HuH-7 (cell line): ENCODE measurements at places on chromosomes 5 and 9.

- no peak for DNase-seq
These were observed 195.2 kb upstream of the TUT7 start for GRCh38 chr9:86549401-86549811.

DNA sequence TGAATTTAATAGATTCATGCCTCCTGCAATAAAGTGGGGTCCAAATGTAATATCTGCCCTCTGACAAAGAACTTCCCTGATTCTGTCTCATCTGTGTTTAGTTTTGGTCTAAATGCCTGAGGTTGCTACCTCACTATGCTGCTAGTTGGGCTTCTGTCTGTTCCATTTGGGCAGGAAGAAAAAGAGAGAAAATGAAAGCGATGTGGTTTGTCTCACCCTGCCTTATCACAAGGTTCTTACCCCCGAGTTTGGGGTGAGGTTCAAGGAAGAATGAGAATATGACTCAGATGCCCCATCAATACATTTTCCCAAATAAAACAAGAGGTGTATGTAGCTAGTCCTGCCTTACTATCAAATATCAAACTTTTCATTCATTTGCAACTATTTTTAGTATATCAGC is 132.1 kb upstream of the MTAP start:
- DNase-seq = no peak

GRCh38 chr9:117234103-117234502 is 180.8 kb downstream of the ASTN2 start:
- DNase-seq = no peak

GRCh38 chr5:124574521-124575436 is 171.7 kb downstream of the ZNF608 start:
- DNase-seq = no peak

DNA sequence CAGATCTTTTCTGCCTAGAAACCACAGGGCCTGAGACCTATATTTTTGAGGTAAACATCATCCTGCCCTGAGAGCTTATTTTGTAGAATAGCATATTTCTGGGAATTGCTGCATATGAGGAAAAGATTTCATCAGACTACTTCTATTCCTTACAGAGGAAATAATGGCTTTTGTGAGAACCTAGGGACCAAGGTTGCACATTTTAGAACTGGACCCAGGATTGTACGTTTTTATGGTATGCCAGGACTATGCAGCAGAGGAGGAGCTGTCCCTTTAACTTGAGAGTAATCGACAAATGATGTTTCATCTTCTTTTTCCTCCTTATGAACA is 2.2 kb upstream of the ALDH1A1 start:
- no peak for DNase-seq

DNA sequence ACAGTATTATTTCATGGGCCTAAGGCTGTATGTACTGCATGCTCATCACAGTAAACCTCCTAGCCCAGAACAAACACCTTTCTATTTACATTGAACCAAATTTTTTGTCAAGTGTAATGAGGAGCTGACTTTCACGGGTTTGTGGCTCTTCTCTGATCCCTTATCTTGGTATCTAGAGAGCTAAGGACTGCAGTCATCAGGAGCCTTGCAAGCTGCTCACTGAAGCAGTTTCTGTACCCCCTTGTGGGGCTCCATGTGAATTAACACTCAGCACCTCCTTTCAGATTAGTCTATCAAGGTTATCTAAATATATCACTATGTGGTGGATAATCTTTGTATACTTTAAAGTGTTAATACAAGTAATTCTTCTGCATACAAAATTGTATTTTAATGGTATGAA is 108.2 kb downstream of the AUH start:
- DNase-seq = no peak

DNA sequence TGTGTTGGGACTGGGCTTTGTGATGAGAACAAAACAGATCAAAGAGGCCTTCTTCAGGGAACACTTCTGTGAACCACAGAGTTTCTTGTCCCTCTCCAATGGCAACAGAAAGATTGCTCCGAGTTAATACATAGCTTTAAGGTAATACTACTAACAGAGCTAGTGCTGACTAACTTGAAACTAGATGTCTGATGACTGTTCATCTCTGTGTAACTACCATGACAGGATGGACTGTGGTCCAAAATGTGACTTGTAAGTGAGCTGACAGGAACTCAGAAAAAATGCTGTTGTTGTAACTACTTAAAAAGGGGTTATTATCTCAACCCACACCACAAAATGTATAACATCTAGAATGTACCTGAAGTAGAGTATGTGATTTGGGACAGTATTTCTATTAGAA is 630.2 kb upstream of the DMAC1 start:
- DNase-seq = no peak

DNA sequence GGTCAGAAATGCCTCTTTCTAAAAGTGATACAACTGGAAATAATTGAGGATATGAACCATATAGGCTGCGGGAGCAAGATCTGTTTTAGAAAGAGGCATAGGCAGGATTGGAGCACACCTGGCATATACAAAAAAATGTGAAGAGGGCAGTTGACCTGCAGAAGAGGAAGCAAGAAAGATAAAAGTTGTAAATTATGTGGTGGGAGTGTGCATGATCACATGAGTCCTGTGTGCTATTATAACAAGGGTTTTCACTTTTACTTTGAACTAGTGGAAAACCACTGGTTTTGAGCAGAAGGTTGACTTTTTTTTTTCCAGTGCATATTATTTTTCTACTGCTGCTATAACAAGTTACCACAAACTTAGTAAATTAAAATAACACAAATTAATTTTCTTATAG is 489.3 kb downstream of the ANXA1 start:
- DNase-seq = no peak

DNA sequence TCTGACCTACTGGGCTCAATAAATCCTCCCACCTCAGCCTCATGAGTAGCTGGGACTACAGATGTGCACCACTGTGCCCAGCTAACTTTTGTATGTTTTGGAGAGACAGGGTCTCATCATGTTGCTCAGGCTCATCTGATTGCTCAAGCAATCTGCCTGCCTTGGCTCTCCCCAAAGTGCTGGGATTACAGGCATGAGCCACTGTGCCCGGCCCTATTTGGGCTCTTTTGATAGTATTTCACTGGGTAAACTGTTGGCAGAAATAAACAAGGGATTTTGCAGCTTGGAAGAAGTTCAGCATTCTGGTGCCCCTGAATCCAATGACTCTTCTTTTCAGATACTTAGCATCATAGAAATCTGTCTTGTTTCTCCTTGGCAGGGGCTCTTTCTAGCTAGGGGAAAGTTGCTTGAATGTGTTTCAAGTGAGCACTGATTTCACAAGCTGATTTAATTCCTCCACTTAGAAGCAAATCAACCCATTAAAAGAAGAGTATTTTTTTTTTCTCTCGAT is 146.8 kb downstream of the PAPPA start:
- no peak for DNase-seq

- peak; percentile 21 for DNase-seq
These were observed 108.0 kb downstream of the FBXO38 start for GRCh38 chr5:148491793-148492184.

GRCh38 chr5:14406554-14406849 is 175.1 kb upstream of the OTULINL start:
- no peak for DNase-seq
